ENCODE measurements at places on chromosomes 7 and 10. TPM values are rescaled to one million over a fixed set of nuclear protein-coding genes. Genes with fewer than 3 reads are reported as not detected.

Gene NOS3
- 9.3 TPM for polyA plus RNA-seq

Gene LRRD1
- polyA plus RNA-seq = not detected

Gene OR13A1
- polyA plus RNA-seq = not detected

DNA sequence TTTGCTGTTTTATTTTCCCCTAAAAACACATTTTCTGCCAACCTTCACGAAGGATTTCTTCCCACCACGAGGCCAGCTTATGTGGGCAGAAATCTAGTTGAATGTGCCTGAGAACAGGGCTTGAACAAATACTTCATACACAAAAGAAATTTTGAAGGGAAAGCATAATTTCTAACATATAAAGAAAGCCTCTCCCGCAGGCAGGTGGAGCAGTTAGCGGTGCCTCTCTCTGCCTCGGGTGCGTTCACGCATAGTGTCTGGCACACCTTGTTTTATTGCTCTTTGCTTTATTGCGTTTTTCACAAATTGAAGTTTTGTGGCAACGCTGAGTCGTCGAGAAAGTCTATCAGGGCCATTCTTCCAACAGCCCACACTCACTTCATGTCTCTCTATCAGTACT lies 7.0 kb upstream of the CSGALNACT2 start:
- DNase-seq = no peak

GRCh38 chr10:62726638-62727037 lies 77.9 kb upstream of the ADO start:
- DNase-seq = no peak

DNA sequence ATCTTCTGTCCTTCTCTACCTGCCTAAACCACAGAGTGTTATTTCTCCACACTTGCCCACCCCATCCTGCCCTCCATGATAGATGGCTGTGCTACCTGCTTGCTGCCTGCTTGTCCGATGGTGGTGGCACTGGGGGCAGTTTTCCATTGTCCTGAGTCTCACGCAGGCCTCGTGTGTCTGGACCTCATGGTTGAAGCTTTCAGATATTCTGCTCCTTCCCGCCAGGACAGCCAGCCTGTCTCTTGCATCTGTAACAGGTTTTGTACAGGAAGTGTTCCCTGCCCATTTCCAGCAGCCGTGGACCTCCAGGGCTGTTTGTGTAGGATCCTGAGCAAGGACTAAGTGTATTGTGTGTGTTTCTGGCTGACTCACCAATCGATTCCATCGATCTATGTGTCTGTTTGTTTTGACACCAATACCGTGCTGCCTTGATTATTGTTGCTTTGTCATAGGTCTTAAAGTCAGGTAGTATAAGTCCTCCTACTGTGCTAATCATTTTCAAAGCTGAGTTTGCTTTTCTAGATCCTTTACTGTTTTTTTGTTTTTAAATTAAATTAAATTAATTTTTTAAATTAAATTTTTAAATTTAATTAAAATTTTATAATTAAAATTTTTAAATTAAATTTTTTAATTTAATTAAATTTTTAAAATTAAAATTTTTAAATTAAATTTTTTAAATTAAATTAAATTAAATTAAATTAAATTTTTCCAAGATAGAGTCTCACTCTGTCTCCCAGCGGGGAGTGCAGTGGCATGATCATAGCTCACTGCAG lies 8.5 kb downstream of the IL15RA start:
- no peak for DNase-seq

DNA sequence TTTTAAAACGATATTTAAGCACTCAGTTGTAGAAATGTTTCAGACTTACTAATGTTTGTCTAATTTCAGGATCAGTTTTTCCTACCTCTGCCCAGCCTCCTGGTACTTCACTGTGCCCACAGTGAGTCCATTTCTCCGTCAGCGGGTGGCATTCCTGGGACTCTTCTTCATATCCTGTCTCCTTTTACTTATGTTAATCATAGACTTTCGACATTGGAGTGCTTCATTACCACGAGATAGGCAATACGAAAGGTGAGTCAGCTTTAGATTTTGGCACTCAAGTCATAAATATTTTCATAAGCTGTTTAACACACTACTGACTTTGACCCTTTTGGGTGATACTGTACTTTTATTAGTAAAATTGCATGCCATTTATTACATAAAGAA lies 2.1 kb downstream of the ENTPD7 start:
- DNase-seq = no peak

All from kidney (tissue), 22 donors.